Endothelial cell of umbilical vein (primary cell): ENCODE measurements at places on chromosomes 2 and 18. TPM values are rescaled to one million over a fixed set of nuclear protein-coding genes. Genes with fewer than 3 reads are reported as not detected.

- no peak for DNase-seq
- H3K4me3 ChIP-seq, result no peak overlapping the region
- H3K27ac ChIP-seq, result no peak overlapping the region
- H3K4me1 ChIP-seq, result no peaks in the 10 kb centered on the region
- H3K27me3 ChIP-seq, result no peaks in the 10 kb centered on the region
These were observed 55.9 kb upstream of the NOL4 start for GRCh38 chr18:34280653-34281052.

GRCh38 chr2:43138441-43138840, 88.0 kb downstream of the ZFP36L2 start:
- no peak overlapping the region for H3K4me3 ChIP-seq
- H3K27ac ChIP-seq, result no peak overlapping the region
- no peak for DNase-seq
- H3K4me1 ChIP-seq, result peaks cover 9% of the 10 kb centered on the region

DNA sequence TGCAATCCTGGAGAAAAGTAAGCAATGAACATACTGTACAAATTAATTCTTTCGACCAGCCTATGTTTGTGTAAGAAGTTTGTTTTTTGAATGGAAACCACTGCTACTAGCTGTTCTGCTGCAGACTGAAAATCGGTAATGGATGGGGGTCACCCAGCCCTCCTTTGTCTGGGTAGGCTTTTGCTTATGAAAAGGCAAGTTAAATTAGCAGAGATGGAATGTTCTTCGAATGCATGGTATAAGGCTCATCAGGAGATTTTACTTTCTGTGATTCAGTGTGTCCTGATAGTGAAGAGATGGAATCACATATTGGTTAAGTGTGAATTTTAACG, 53.8 kb downstream of the EEF1B2 start:
- H3K27me3 ChIP-seq, result no peaks in the 10 kb centered on the region
- H3K27ac ChIP-seq, result no peak overlapping the region
- no peaks in the 10 kb centered on the region for H3K4me1 ChIP-seq
- no peak for DNase-seq
- H3K36me3 ChIP-seq, result no peaks in the 10 kb centered on the region
- H3K4me3 ChIP-seq, result no peak overlapping the region

DNA sequence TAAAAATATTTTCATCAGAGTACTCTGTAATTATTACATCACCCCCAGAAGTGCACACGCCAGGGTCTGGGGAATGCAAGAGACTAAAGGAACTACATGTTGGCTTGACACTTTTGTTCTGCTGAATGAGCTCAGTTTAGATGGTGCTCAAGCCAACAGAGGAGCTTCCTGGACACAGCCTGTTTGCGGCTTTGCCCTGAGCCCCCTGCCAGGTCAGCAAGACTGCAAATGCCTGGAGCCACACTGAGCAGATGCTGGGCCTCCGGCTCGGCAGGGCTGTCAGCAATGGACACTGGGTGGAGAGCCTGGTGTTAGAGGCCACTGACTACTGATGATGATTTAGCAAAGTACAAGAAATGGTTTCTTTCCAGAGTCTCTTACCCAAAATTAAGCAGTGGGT, 31.9 kb downstream of the PTPN18 start:
- no peak overlapping the region for H3K4me3 ChIP-seq
- no peak overlapping the region for H3K27ac ChIP-seq
- no peaks in the 10 kb centered on the region for H3K36me3 ChIP-seq
- no peaks in the 10 kb centered on the region for H3K27me3 ChIP-seq

FSIP2 gene
- 0.16 and 0.24 TPM in 2 replicates for total RNA-seq

GRCh38 chr2:151523850-151524249, 114.1 kb downstream of the RIF1 start:
- H3K4me1 ChIP-seq, result no peaks in the 10 kb centered on the region
- H3K4me3 ChIP-seq, result no peak overlapping the region
- H3K27me3 ChIP-seq, result no peaks in the 10 kb centered on the region
- H3K36me3 ChIP-seq, result no peaks in the 10 kb centered on the region
- DNase-seq, result no peak

DNA sequence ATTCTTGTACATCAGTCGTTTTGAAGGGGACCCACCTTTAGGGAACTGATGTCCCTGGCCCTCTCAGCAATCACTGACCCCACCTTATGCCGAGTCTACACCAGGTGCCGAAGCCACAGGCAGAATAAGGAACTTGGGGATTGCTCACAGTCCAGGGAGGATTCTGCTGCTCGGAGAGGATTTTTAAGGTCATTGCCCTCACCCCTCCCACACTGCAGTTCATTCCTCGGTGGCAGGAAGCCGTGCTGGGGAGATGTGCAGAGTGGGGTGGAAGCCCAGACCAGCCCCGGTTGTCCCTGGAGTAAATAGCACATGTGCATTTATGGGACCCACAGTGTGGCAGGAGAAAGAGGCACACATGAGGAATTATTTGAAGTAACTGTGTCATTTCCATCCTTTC, 50.4 kb downstream of the PLB1 start:
- H3K27ac ChIP-seq, result no peak overlapping the region
- no peak for DNase-seq
- no peaks in the 10 kb centered on the region for H3K36me3 ChIP-seq
- H3K4me1 ChIP-seq, result peaks cover 13% of the 10 kb centered on the region
- H3K27me3 ChIP-seq, result no peaks in the 10 kb centered on the region
- H3K4me3 ChIP-seq, result no peak overlapping the region

- H3K27ac ChIP-seq, result no peak overlapping the region
- H3K27me3 ChIP-seq, result no peaks in the 10 kb centered on the region
- no peaks in the 10 kb centered on the region for H3K36me3 ChIP-seq
- no peak overlapping the region for H3K4me3 ChIP-seq
- H3K4me1 ChIP-seq, result no peaks in the 10 kb centered on the region
These were observed 53.1 kb downstream of the PDCL3 start for GRCh38 chr2:100615886-100616285.

GRCh38 chr2:203566161-203566560, 31.1 kb upstream of the RAPH1 start:
- H3K4me1 ChIP-seq, result no peaks in the 10 kb centered on the region
- DNase-seq, result no peak
- no peaks in the 10 kb centered on the region for H3K27me3 ChIP-seq
- no peaks in the 10 kb centered on the region for H3K36me3 ChIP-seq
